ENCODE measurements at places on chromosomes 11 and 22. TPM values are rescaled to one million over a fixed set of nuclear protein-coding genes. Genes with fewer than 3 reads are reported as not detected.

Gene TMEM25
- 17.7 TPM for total RNA-seq

- DNase-seq = no peak
Observed at GRCh38 chr11:111528557-111528956, 12.0 kb upstream of the LAYN start.

GRCh38 chr11:100892886-100893285 lies 205.8 kb downstream of the ARHGAP42 start:
- no peak for DNase-seq

DNA sequence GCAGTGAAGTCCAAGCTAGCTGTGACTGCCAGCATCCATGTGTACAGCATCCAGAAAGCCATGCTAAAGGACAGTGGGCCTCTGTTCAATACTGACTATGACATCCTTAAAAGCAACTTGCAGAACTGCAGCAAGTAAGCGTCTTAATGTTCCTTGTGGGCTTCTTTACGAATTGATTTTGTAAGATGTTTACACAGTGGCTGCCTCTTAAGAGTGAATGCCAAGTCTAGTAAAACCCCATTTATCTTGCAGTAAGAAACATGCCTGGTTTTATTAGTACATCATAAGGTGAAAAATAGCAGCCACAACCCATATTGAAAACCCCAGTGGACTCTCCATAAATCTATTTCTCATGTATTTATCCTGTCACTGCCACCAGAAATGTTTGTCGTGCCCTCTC lies 20.5 kb downstream of the POLD3 start:
- DNase-seq = no peak

DNA sequence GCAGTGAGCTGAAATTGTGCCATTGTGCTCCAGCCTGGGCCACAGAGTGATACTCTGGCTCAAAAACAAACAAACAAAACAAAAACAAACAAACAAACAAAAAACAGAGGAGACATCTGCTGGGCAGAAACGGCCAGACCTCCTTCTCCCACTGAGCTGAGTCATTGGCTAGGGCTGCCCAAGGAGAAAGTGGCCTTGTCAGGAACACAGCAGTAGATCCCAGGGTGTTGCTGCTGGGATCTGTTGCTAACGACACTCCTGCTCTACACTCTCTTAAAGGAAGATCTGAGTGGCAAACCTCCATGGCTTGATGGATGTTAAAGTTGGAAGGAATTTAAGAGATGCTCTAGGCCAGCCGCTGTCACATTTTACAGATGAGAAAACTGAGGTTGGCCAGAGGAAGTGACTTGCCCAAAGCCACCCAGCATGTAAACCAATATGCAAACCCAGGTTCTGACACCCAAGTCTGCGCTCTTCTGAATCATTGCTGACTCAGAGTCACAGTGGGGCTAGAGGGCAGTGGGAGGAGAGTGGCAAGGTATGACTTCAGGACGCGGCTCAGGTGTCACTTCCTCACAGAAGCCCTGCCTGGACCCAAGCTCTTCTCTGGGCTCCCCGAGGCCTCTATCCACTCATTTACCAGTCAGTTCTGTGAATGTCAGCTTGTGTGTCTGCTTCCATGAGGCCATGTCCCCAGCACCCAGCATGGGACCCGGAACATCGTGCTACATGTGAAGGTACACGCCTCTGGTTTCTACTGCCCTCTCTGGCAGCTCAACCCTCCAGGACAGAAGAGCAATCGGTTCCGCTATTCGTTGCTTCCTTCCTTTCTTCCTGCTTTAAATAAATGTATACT lies 11.3 kb upstream of the GDPD5 start:
- DNase-seq = no peak

DNA sequence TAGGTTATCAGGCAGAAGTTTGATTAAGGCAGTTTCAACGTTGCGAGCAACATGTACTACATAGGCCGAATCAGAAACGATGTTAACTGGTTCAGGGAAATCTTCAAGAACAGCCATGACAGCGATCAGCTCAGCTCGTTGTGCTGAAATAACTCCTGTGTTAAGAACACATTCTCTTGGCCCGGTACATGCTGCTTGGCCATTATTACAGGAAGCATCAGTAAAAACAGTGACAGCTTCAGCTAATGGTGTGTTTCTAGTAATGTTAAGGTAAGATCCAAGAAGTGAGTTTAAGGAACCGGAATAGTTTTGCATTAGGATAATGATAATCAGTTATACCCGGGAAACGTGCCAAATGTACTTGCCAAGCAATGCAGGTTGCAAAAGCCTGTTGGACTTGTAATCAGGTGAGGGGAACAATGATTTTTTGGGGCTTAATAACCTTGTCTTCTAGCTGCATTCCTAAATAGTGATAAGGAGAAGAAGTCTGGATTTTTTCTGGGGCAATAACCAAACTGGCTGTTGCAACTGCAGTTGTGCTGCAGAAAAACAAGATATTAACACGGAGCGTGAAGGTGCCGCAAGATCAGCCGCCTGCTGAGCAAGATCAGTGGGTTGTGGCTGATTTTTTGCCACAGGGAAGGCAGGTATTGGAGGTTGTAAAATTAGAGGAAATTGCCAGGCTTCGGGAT lies 14.3 kb downstream of the OR52K1 start:
- no peak for DNase-seq

DNA sequence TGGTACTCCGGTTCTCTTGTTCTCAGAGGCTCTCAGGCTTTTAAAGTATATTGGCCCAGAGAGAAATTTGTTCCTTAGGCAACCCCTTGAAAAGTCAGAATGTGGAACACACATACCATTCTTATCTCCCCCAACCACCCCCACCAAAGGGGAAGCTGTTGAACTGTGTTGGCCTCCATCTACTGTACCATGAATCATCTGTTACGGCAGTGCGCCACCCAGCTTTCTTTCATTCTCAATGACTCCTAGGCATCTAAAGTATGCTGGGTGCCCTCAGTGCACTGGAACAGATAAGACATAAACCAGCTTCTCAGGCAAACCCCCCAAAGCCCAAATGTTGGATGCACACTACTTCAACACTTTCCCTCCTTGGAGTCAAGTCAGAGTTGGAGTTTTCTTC lies 696.2 kb upstream of the TENM4 start:
- no peak for DNase-seq

All from GM23338 (cell line).